Neural crest cell (in vitro differentiated cells): ENCODE measurements at places on chromosomes 3 and 15. TPM values are rescaled to one million over a fixed set of nuclear protein-coding genes. Genes with fewer than 3 reads are reported as not detected.
A peak's percentile ranks its signal among the peaks of the same experiment; 100 is the strongest.

DNA sequence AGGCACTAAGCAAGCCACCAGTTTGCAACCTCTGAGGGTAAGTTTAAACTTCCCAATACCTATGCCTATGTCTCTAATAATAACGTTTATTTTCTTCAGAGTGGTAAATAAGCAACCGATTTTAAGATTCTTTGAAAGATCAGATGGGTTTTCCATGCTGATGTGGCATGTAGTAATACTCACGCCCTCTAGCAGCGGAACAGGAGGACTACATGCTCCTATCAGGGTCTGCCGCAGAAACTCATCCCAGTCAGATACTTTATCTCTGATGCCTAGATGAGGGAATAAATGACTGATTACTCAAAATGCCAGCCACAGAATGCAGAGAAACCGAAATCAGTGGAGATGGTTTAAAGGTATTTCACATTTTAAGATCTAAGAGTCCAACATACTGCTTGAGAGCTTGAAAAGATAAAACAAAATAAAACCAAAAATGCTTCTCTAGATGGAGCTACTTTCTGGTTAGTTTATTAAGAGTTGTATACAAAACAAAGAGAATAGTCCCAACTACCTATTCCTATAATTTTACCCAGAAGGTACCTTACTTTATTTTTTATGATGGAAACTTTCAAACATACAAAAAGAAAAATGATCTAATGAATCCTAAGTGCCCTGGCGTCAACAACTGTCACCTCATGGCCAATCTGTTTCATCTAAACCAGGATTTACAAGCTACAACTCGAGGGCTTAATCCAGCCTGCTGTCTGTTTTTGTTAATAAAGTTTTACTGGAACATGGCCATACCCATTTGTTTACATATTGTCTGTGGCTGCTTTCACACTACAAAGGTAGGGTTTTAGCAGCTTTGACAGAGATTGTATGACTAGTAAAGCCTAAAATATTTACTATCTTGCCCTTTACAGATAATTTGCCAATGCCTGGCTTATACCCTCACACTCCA lies 37.5 kb upstream of the STIMATE start:
- H3K27ac ChIP-seq, result no peak overlapping the region
- H3K36me3 ChIP-seq, result no peaks in the 10 kb centered on the region
- no peak overlapping the region for H3K4me3 ChIP-seq
- peaks cover 10% of the 10 kb centered on the region for H3K4me1 ChIP-seq
- no peaks in the 10 kb centered on the region for H3K27me3 ChIP-seq
- peak; percentile 34 for DNase-seq

DNA sequence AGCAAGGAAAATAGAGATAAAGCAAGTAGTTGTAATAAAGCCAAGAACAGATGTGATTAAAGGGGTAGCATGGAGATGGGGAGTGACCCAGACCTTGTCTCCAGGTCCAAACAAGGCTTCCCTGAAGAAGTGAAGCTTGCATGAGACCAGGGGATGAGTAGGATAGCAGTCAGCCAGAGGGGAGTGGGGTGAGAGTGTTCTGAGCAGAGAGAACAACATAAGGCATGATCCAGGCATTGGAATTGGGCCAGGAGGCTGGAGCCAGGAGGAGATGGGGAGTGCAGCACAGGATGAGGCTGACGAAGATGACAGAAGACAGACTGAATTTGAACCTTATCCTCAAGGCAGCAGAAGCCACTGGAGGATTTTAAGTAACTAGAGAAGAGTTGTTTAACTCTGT lies 7.2 kb downstream of the TMOD2 start:
- no peak for DNase-seq
- no peak overlapping the region for H3K27ac ChIP-seq
- peaks cover 4% of the 10 kb centered on the region for H3K36me3 ChIP-seq
- peaks cover 11% of the 10 kb centered on the region for H3K4me1 ChIP-seq

DNA sequence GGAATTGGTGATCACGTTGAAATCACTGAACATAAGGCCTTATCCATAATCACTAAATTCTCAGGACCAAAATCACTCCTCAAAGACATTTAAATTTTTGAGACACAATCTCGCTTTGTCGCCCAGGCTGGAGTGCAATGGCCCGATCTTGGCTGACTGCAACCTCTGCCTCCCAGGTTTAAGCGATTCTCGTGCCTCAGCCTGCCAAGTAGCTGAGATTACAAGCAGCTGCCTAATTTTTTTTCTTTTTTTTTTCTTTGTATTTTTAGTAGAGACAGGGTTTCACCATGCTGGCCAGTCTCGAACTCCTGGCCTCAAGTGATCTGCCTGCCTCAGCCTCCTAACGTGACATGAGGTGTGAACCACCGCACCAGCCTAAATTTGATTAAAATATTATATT lies 61.7 kb downstream of the PLOD2 start:
- H3K27ac ChIP-seq, result no peak overlapping the region
- H3K36me3 ChIP-seq, result peaks cover 3% of the 10 kb centered on the region
- no peaks in the 10 kb centered on the region for H3K27me3 ChIP-seq
- no peak overlapping the region for H3K4me3 ChIP-seq
- no peak for DNase-seq
- no peaks in the 10 kb centered on the region for H3K4me1 ChIP-seq

GRCh38 chr3:105970283-105970682 lies 101.5 kb upstream of the CBLB start:
- H3K27ac ChIP-seq, result peak overlapping the region; percentile 57
- DNase-seq, result no peak
- H3K36me3 ChIP-seq, result peaks cover 8% of the 10 kb centered on the region
- no peaks in the 10 kb centered on the region for H3K27me3 ChIP-seq
- no peak overlapping the region for H3K4me3 ChIP-seq

- no peaks in the 10 kb centered on the region for H3K36me3 ChIP-seq
- H3K4me3 ChIP-seq, result no peak overlapping the region
- H3K27ac ChIP-seq, result no peak overlapping the region
- DNase-seq, result no peak
- H3K27me3 ChIP-seq, result no peaks in the 10 kb centered on the region
Measured at GRCh38 chr15:42314818-42315217, 41.6 kb upstream of the TMEM87A start.

Gene MASP1
- 0.58 and 1.4 TPM in 2 replicates for total RNA-seq

- H3K4me1 ChIP-seq, result no peaks in the 10 kb centered on the region
- H3K36me3 ChIP-seq, result no peaks in the 10 kb centered on the region
- no peak overlapping the region for H3K4me3 ChIP-seq
- DNase-seq, result no peak
Measured at GRCh38 chr3:143226678-143227291, 107.2 kb downstream of the CHST2 start.

Gene SLC22A14
- not detected in 2 replicates for total RNA-seq

DNA sequence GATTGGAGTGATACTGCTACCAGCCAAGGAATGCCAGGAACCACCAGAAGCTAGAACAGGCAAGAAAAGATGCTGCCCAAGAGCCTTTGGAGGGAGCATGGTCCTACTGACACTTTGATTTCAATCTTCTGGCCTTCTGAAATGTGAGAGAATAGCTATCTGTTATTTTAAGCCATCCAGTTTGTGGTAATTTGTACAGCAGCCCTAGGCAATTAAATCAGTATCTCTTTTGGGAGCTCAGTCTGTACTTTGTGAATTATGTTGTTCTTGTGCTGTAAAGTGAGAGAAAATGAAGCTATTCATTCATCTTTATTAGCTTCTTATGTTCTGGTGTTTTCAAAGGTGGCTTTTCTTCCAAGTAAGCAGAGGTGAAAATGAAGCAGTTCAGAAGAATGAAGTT lies 381.3 kb downstream of the PDCD6IP start:
- H3K27ac ChIP-seq, result no peak overlapping the region
- no peaks in the 10 kb centered on the region for H3K27me3 ChIP-seq
- DNase-seq, result no peak
- peaks cover 5% of the 10 kb centered on the region for H3K4me1 ChIP-seq
- no peak overlapping the region for H3K4me3 ChIP-seq
- no peaks in the 10 kb centered on the region for H3K36me3 ChIP-seq

DNA sequence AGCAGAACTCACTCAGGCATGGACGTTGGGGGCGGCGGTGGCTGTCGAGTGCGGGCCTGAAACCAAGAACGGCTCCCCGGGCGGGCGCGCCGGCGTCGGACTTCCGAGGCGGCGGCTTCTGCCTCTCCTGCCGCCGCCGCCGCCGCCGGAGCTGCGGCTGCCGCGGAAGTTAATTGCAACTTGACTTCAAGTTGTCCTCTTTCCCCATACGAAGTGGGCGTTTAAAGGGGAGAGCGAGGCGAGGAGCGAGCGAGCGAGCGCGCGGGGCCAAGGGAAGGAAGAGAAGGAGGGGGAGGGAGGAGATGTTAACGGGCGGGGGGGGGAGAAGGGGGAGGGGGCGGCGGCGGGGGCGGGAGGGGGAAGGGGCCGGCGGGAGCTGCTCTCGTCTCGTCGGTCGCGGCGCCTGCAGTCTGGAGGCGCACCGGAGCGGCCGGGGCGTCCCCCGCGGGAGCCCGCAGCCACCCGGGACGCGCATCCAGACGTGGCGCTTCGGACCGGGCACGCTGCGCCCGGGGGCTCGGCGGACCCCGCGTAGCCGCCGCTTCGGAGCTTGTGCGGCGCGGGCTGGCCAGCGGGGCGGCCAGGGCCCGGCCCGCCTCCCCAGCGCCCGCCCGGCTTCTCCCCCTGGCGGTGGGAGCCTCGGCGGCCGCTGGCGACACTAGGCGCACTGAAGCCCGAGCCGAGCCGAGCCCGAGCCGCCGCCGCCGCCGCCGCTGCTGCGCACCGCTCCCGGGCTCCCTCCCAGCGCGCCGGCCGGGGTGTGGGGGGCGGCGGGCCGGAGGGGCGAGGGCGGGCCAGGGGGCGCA lies 19.7 kb upstream of the SATB1 start:
- peaks cover 69% of the 10 kb centered on the region for H3K27me3 ChIP-seq
- peak; percentile 70 for DNase-seq
- peaks cover 20% of the 10 kb centered on the region for H3K4me1 ChIP-seq
- no peaks in the 10 kb centered on the region for H3K36me3 ChIP-seq
- no peak overlapping the region for H3K27ac ChIP-seq
- peak overlapping the region; percentile 91 for H3K4me3 ChIP-seq

GRCh38 chr15:50353251-50353974 lies 1.6 kb downstream of the GABPB1 start:
- H3K4me3 ChIP-seq, result peak overlapping the region; percentile 96
- H3K27ac ChIP-seq, result peak overlapping the region; percentile 99
- H3K4me1 ChIP-seq, result peaks cover 63% of the 10 kb centered on the region
- peaks cover 2% of the 10 kb centered on the region for H3K27me3 ChIP-seq

DNA sequence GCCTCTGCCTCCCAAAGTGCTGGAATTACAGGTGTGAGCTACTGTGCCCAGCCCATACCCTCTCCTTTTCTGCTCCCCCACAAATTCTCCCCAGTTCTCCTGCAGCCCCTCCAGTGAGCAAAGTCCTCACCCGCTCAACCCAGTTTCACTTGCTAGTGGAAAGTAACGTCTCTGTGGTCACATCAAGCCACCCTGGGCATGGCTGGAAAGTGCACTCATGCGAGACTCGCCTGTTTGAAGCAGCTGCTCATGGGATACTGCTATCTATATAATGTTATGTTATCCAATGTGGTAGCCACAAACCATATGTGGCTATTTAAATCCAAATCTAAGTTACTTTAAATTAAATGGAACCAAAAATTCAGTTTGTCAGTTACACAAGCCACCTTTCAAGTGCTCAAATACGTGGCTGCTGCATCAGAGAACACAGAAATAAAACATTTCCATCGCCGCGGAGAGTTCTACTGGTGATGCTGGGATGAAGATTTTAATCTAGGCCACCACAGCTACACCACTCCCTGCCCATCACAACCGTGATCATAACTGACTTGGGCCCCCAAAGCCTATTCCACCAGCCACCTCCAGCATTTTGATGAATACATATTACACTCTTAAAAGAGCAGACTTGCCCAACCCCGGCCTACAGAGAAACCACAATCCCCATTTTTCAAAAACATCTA lies 119.4 kb downstream of the LIPC start:
- H3K4me3 ChIP-seq, result no peak overlapping the region
- H3K27me3 ChIP-seq, result no peaks in the 10 kb centered on the region

GRCh38 chr3:73148682-73149081 lies 87.2 kb downstream of the EBLN2 start:
- DNase-seq, result no peak
- H3K4me3 ChIP-seq, result no peak overlapping the region
- no peaks in the 10 kb centered on the region for H3K36me3 ChIP-seq
- no peak overlapping the region for H3K27ac ChIP-seq
- peaks cover 4% of the 10 kb centered on the region for H3K4me1 ChIP-seq

GRCh38 chr3:196772897-196773296 lies 33.2 kb downstream of the PAK2 start:
- H3K4me3 ChIP-seq, result peak overlapping the region; percentile 18
- no peaks in the 10 kb centered on the region for H3K27me3 ChIP-seq
- H3K36me3 ChIP-seq, result peaks cover 13% of the 10 kb centered on the region
- H3K27ac ChIP-seq, result no peak overlapping the region
- H3K4me1 ChIP-seq, result peaks cover 39% of the 10 kb centered on the region

DNA sequence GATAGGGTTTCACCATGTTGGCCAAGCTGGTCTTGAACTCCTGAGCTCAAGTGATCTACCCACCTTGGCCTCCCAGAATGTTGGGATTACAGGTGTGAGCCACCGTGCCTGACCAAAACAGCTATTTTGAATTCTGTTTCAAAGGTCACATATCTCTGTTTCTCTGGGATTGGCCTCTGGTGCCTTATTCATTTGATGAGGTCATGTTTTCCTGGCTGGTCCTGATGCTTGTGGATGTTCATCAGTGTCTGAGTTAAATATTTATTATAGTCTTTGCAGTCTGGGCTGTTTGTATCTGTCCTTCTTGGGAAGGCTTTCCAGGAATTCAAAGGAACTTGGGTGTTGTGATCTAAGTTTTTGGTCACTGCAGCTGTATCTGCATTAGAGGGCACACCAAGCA lies 5.1 kb downstream of the PATL2 start:
- H3K4me1 ChIP-seq, result peaks cover 5% of the 10 kb centered on the region
- H3K27me3 ChIP-seq, result peaks cover 16% of the 10 kb centered on the region
- H3K27ac ChIP-seq, result no peak overlapping the region
- no peaks in the 10 kb centered on the region for H3K36me3 ChIP-seq

Gene NPAP1
- 0.23 and 0.30 TPM in 2 replicates for total RNA-seq

Gene DLEC1
- total RNA-seq, result 1.1 and 1.3 TPM in 2 replicates

DNA sequence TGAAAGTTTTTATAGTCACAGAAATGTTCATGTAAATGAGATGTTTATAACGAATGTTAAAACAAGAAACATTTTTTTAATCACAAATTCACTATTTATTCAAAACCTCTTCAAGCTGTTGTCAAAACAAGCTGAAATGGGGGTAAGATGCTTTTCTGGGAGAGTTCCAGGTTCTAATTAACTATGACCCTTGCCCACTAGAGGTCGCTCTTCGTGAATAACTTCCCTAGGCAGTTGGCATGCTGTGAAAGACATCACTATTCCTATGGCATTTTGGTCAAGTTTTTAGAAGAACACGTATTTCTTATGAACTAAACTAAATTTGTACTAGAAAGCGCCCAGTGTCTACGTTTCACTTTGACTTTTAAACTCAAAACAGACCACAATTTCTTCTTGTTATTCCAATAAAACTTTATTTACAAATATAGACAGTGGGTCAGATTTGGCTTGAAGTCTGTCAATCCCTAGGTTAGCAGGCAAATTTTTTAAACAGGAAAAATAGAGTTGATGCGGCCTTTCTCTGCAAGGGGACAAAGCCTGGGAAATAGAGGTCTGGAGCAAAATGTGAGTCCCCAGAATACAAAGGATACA lies 62.8 kb upstream of the CMTM8 start:
- no peak overlapping the region for H3K4me3 ChIP-seq
- no peaks in the 10 kb centered on the region for H3K27me3 ChIP-seq
- H3K27ac ChIP-seq, result no peak overlapping the region
- no peaks in the 10 kb centered on the region for H3K4me1 ChIP-seq
- peaks cover 13% of the 10 kb centered on the region for H3K36me3 ChIP-seq
- DNase-seq, result peak; percentile 81

GRCh38 chr3:127784865-127785710 lies 37.2 kb downstream of the MGLL start:
- no peak overlapping the region for H3K4me3 ChIP-seq
- peaks cover 40% of the 10 kb centered on the region for H3K4me1 ChIP-seq
- no peaks in the 10 kb centered on the region for H3K36me3 ChIP-seq

Gene NR1I2
- total RNA-seq, result 0.26 TPM in 1 of 2 replicates, not detected in the other

Gene SLC2A2
- not detected in 2 replicates for total RNA-seq

GRCh38 chr3:173920386-173920785 lies 522.8 kb downstream of the NLGN1 start:
- no peaks in the 10 kb centered on the region for H3K27me3 ChIP-seq
- no peak for DNase-seq
- H3K4me3 ChIP-seq, result no peak overlapping the region

Gene ARPP21
- 0.12 TPM in 1 of 2 replicates, not detected in the other for total RNA-seq
